ENCODE measurements at places on chromosomes 1 and 21. TPM values are rescaled to one million over a fixed set of nuclear protein-coding genes. Genes with fewer than 3 reads are reported as not detected.

DISC1 gene
- total RNA-seq, result 10.7 TPM

TRNP1 gene
- 1.3 TPM for total RNA-seq

OLFML3 gene
- total RNA-seq, result 194 TPM

MIER1 gene
- total RNA-seq, result 27.0 TPM

EPHA2 gene
- 3.3 TPM for total RNA-seq

WNT4 gene
- total RNA-seq, result 3.7 TPM

CAMK2N1 gene
- 1.7 TPM for total RNA-seq

DENND1B gene
- 8.9 TPM for total RNA-seq

CNR2 gene
- total RNA-seq, result under 0.01 TPM

ADORA1 gene
- total RNA-seq, result 2.0 TPM

S100A2 gene
- 3.4 TPM for total RNA-seq

KRTAP25-1 gene
- not detected for total RNA-seq

HSPB7 gene
- total RNA-seq, result 39.5 TPM

VANGL1 gene
- 4.9 TPM for total RNA-seq

CDCA8 gene
- total RNA-seq, result 2.2 TPM

PLA2G2C gene
- not detected for total RNA-seq

NPL gene
- 6.3 TPM for total RNA-seq

PADI2 gene
- total RNA-seq, result 37.2 TPM

ILDR2 gene
- total RNA-seq, result 2.5 TPM

OR2T35 gene
- total RNA-seq, result not detected

Measured in muscle of leg (tissue), 16 donors.